NCI-H1930 (cell line): ENCODE measurements at places on chromosomes 7 and 10.

GRCh38 chr7:147803606-147804005 is 787.0 kb upstream of the C7orf33 start:
- DNase-seq = no peak

DNA sequence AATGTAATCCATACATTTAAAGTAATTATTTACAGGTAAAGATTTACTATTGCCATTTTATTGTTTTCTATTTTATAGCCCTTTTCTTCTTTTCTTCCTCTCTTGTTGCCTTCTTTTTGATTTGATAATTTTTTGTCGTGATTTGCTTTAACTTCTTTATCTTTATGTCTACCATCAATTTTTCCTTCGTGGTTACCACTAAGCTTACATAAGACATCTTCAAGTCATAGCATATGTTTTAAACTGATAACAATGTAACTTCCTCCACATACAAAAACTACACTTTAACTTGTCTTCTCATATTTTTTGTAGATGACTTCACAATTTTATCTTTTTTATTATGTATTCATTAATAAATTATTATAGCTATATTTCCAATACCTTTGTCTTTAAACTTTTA is 316.6 kb downstream of the PLXDC2 start:
- no peak for DNase-seq

GRCh38 chr7:1546274-1546908 is 9.6 kb downstream of the TMEM184A start:
- no peak for DNase-seq

DNA sequence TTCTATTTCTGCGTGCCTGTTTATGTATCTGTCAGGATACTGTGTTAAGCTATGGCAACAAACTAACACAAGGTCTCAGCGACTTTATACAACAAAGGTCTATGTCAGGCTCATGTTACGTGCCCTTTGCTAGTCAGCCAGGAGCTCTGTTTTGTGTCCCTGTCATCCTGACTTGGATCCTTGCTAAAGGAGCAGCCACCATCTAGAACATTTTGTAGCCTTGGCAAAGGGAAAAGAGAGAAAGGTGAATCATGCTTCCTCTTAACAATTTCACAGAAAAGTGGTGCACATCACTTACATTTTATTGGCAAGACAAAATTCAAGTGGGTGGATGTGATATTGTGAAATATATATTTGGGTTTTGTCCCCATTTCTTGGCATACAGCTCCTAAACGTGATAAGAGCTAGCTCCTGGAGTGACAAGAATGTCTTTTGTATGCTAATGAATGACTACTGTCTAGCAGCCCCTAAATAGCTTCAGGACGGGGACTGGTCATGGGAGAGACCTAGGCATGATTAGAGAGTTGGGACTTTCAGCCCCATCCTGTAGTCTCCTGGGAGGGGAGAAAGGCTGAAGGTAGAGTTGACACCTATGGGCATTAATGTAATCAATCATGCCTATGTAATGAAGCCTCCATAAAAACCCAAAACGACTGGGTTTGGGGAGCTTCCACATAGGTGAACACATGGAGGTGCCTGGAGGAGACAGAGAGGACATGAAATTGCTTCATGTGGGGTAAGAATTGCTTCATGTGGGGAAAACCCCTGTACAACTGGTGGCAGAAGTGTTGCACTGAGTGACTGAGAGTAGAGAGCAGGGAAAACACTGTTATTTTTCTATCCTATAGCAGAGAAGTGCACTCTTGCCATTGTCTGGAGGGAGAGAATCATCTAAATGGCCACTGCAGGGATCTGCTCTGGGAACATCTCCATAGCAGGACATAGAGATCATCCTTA is 33.0 kb downstream of the MRPL32 start:
- no peak for DNase-seq

DNA sequence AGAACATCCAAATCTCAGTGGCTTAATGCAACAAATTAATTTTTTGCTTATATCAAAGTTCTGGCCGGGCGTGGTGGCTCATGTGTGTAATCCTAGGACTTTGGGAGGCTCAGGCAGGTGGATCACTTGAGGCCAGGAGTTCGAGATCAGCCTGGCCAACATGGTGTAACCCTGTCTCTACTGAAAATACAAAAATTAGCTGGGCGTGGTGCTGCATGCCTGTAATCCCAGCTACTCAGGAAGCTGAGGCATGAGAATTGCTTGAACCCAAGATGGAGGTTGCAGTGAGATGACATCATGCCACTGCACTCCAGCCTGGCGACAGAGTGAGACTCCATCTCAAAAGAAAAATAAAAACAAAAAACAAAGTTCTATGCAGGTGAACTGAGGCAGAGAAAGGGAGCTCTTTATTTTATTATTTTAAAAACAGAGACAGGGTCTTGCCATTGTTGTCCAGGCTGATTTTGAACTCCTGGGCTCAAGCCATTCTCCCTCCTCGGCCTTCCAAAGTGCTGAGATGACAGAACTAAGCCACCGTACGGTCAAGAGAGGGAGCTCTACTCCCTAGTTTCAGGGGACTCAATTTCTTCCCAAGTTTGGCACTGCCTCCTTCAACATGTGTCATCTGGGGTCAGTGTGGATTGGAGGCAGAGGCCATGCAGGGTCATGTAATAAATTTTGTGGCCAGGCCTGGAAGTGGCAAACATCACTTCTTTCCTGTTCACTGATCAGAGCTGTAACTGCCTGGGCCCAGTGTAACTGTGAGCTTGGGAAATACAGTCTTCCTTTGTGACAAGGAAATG is 2.4 kb downstream of the ADCK2 start:
- DNase-seq = no peak

- no peak for DNase-seq
Measured at GRCh38 chr7:7761340-7761973, 43.0 kb upstream of the RPA3 start.

- no peak for DNase-seq
Measured at GRCh38 chr10:43304687-43305333, 37.9 kb upstream of the RASGEF1A start.
